ENCODE measurements at places on chromosomes 5 and 9.

DNA sequence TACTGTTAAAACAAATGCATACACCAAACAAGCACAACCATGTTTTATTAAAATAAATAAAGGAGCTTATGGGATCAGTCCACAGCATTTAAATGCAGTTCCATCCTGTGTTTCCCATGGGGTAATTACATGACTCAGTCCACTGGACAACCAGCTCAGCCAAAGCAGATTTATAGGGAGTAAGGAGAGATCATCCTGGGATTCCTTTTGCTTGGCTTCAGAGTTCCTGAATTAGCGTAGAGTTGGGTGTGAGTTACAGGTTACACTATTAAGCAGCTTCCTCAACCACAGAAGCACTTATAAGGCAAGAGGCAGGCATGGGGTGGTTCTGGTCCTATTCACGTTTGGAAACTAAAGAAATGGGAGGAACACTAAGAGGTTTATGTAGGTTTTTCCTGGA, 381.1 kb upstream of the ACTBL2 start:
- DNase-seq, result no peak

- no peak for DNase-seq
Observed at GRCh38 chr5:169435506-169436229, 134.7 kb upstream of the SLIT3 start.

- no peak for DNase-seq
Observed at GRCh38 chr5:142834504-142834903, 64.3 kb downstream of the ARHGAP26 start.

- DNase-seq, result no peak
Observed at GRCh38 chr5:173327084-173327947, 898 bp downstream of the STC2 start.

DNA sequence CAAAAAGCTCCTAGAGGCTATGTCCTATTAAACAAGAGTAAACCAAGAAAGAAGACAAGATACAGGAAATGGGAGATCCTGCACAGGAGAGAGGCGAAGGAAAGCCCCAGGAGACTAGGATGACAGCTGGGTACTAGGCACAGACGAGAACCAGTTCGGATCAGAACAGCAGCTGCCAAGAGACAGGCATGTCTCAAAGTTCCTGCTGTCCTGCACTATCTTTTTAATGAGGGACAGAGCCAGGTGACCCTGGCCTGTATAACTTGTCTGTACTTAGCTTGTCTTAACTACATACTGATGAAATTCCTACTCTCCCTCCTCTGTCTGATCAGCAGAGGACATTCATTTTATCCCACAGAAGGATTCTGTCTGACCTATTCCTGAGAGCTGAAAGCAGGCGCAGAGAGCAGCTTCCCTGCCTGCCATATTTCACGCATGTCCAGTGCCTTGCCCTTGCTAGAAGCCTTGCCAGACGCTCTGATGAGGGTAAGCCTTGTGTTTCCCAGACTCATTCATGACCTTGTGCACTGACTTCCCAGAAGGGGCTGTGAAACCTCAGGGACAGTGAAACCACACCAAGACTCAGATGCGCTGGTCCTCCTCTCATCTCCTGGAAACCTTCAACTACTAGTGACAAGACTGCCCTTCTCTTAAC, 24.7 kb downstream of the TSC1 start:
- no peak for DNase-seq

- DNase-seq, result no peak
Observed at GRCh38 chr5:153469423-153469822, 21.0 kb upstream of the GRIA1 start.

- DNase-seq, result no peak
Observed at GRCh38 chr9:6833518-6834192, 75.9 kb downstream of the KDM4C start.

GRCh38 chr5:10642367-10642766, 78.5 kb downstream of the ANKRD33B start:
- no peak for DNase-seq

Measured in NCI-H2171 treated with DMSO at 0.1 percent for 48 hours (cell line).